NCI-H774 (cell line): ENCODE measurements at places on chromosomes 12 and 14.

GRCh38 chr14:94322648-94323570, at the start of gene SERPINA6:
Gene SERPINA6 (minus strand): TSS chr14:94323336. CDS start chr14:94314648, 8,688 bp downstream.
- no peak for DNase-seq

DNA sequence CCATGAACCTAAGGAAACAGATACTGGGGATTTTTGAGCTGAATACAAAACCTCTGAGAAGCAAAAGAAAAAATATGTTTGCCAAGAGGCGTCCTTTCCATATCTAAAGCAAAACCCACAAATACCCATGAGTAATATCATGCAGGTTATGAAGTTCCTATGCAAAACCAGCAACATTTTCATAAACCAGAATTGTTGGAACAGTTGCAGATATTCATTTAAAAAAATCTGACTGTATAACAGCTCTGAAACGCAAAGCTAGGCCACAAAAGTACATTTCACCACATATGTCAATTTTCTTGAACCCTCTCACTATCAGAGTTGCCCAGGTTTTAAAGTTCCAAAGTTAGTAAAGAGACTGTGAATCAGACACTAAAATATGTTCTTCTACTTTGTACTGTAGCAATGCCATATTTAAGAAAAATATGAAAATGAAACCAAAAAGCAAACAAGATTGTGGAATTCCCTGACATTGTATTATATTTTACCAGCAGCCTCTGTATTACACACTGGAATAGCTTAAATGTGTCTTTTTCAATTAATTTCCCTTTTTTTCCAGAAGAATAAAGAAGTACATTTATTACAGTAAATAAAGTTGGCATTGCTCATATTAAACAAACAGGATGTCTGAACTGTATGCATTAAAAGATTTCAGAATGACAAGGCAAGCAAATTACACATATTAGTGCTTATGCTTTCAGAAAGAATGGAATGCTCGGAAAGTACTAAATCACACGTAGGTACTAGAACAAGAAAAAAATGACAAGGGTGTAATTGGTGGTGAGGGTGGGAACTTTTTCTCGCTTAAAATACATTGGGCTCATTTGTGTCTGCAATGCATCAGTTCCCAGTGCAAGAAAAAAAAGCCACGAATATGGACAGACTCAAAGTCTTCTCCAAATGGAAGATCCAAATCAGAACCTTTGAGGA, 33.6 kb upstream of the HIF1A start:
- no peak for DNase-seq

DNA sequence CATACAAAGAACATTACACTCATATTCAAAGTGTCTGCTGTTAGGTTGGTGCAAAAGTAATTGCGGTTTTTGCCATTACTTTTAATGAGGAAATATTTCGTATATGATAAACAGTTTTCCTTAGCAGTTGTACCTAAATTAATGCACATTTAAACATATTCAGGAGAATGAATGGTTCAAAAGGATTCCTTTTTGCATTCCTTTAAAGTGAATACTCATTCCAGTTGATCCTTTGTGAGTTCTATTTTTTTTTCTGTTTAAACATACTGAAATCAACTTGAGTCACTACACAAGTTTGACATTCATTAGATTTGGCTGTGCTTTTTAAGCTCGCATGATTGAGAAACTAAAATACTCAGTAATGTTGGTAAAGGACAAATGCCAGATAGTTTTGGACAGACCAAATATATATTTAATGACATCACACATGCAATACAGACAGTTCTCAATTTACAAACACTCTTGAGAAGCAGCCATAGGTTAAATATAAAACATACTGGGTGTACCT, 13.8 kb upstream of the SLC38A2 start:
- DNase-seq, result no peak

- no peak for DNase-seq
Observed at GRCh38 chr12:91171476-91171875, 11.1 kb downstream of the DCN start.

GRCh38 chr12:104218935-104219334, 3.4 kb downstream of the TXNRD1 start:
- DNase-seq, result no peak

DNA sequence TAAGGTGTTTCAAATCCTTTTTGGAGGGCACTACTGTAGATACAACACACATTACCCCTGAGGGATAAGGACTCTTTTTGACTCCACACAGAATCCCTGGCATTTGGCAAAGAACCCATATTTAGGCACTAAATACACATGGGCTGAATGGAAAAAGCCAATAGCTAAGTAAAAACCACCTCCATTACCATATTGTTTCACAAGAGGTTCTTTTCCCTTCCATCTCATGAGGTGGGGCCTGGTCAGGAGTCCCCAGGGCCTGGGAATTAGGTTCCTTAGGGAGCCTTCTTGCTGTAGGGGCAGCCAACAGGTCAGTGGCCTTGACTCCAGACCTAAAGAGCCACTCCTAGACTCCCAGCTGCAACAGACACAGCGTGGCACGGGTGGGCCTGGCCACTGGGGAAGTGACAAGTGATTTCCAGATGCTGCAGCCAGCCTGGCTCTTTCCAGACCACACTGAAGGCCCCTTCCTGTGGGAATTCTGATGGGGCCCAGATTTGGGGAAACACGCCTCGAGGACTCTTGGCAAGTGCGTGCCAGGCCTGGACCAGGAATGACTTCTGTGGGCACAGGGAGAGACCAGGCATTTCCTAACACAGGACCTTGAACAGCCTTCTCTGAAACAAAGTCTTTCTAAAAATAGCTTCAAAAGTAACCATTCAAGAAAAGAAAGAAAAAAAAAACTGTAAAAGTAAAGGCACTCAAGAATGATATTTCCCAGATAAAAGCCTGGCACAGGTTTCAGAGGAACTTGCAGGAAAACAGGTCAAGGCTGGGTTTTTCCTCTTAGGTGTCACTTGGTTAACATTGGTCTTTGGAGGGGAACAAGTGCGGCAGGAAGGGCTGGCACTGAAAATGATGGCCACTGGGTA, 18.1 kb downstream of the SSH1 start:
- DNase-seq, result no peak

- no peak for DNase-seq
Observed at GRCh38 chr14:76937181-76938091, 91.1 kb downstream of the IRF2BPL start.

DNA sequence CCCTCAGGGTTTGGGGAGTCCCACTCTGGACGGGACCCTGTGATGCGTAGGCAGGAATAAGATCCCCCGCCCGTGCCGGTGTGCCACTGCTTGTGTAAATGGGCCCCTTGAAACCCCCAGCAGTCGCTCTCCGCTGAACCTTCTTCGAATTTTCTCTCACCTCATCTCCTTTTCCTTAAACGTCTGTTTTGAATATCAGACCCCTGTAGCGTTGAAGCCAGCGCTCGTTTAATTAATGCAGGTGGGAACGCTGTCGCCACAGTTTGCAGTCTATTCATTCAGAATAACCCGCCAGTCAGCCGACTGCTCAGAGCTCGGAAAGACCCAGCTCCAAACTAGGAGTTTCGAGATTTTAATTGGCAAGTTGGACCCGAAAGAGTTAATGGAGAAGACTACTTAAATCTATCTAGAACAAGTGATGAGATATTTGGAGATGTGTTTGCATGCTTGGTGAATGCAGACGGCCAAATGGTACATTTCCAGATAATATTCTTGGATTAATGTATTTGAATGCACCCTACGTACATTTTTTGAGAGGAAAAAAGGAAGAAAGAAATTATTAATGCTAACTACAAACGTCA, 739 bp upstream of the PPP2R5E start:
- DNase-seq, result no peak

GRCh38 chr14:41605550-41606281, 960 bp upstream of the LRFN5 start:
- DNase-seq, result peak; percentile 63

DNA sequence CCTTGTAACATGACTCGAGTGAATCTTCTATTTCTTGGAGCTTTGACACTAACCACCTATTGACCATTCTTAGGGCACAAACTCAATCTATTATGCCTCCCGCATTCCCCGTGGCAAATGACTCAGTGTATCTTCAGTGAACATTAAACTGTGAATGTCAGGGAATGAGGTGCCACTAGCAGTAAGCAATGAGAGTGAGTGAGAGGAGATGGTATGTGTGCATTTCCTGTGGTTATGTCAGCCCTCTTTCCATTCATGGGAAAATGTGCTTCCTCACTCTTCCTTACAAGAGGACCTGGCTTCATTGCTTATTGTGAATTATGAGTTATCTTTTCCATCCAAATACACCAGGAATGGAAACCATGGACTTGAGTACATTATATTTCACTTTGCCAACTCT, 229.2 kb downstream of the EMP1 start:
- DNase-seq, result no peak

GRCh38 chr12:20350495-20350894, 17.8 kb upstream of the PDE3A start:
- no peak for DNase-seq

GRCh38 chr14:83101846-83102245, 1568.2 kb upstream of the SEL1L start:
- DNase-seq, result no peak

DNA sequence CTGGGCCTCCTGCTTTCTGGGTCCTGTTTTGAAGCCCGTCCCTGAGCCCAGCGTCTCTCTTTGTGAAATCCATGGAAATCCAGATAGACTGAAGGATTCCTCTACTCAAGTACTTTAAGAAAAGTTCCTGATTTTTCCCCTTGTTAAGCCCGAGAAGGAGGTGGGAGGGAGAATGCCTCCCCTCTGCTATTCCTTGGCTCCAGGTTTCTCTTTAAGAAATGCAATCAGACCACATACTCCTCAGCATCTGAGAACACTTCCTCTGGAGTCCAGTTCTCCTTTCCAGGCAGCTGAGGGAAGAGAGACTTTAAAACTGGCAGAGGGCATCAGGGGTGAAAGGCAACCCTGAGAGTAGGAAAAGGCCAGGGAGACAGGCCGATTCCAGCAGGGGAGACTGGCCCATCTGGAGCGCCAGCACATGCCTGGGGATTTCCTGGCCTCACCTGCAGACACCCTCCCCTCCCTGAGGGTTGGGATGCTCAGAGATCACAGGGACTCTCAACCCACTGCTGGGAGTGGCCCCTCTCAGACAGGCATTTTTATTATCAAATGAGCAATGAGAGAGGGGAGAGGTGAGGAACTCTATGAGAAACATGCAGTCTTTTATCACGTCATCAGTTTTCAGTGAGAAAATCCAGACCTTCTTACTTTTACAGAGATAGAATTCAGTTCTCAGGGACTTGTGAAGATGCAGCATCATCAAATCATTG, 2.0 kb upstream of the EMP1 start:
- DNase-seq, result no peak

GRCh38 chr12:105492591-105493545, 162.4 kb downstream of the C12orf75 start:
- DNase-seq, result no peak

GRCh38 chr14:52254086-52254485, 13.4 kb upstream of the PTGDR start:
- no peak for DNase-seq

DNA sequence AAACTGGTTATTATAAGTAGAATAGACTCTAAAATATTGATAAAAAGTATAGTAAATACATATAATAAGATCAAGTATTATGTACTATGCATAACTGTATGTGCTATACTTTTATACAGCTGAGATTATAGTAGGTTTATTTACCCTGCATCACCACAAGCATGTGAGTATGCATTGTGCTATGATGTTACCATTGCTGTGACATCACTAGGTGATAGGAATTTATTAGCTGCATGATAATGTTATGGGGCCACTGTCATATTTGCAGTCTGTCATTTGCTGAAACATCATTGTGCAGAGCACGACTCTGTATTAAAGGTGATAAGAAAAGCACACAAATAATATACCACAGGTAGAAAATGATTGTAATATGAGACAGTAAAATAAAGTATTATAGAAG, 385.6 kb downstream of the ZFP36L1 start:
- no peak for DNase-seq

- no peak for DNase-seq
Observed at GRCh38 chr14:87231336-87232026, 761.5 kb downstream of the GALC start.

DNA sequence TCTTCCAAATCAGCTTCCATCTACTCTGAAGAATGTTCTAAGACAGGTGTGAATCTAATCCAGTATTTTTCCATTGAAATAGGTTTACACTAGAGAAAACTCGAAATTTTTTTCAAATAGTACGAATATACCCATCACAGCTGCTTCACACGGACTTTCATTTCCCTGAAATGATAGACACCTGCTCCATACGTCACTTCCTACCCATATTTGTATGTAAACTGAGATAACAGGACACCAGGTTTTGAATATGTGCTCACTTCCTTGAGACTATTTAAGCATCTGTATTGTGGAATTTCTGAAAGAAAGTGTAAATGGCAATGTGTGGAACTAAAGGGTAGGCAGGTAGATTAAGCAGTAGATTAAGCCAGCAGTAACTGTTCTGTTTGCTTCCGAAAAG, 13.4 kb upstream of the ITPR2 start:
- DNase-seq, result no peak

DNA sequence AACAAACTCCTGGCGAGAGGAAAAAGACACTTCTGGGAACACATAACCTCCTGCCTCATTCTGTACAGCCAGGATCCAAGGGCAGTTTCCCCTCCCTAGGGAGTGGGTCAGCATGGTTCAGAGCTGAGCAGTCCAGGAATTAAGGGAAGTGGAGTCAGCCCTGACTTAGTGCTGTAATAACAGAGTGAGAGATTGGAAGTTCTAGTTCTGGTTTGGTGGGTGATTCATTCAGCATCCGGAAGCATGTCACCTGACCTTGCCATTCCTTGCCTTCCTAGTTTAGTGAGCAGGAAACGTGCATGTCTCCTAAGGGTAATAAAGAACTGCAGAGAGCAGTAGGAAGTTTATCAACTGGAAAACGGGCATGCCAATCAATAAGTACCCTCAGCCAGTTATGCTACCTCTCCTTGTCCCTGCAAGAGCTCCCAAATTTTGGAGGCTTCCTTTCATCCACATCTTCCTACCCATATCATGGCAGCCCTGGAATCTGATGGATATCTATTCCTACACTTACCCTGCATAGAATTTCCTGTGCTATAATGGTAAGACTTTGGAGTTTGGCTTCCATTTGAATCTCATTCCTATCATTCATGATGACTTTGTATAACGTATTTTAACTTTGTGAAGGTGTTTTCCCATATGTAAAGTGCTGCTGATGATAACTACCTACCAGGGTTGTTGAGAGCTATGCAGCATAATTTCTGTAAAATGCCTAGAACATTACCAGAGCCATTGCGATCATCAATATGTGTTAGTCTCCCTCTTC, 28.5 kb upstream of the MAGOHB start:
- DNase-seq, result no peak

DNA sequence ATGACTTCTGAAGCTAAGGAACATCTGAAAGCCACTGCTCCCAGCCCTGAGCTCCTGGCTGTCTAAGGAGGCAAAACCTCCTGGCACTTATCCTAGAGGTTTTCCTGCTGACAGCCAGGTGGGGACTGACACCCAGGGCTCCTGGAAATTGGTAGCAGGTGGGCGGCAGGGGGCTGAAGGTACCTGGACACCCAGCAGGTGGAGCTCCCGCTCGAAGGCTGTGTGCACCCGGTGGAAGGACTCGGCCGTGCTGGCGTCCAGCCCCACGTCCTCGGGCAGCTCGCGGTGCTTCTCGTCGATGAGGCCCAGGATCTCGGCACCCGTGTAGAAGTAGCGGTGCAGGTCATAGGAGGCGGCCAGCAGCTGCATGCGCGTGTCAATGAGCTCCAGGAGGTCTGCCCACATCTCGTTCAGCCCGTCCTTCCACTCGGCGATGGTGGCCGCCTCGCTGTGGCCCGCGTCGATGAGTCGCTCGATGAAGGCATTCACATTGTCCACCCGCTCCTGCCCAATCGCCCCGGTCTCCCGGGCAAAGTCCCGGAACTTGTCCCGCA, 68.2 kb downstream of the PLEKHG3 start:
- DNase-seq, result no peak

GRCh38 chr12:2198005-2198501, 145.3 kb downstream of the CACNA1C start:
- DNase-seq, result no peak
